Right kidney (tissue), 9 donors: ENCODE measurements at places on chromosomes 6 and 20.

DNA sequence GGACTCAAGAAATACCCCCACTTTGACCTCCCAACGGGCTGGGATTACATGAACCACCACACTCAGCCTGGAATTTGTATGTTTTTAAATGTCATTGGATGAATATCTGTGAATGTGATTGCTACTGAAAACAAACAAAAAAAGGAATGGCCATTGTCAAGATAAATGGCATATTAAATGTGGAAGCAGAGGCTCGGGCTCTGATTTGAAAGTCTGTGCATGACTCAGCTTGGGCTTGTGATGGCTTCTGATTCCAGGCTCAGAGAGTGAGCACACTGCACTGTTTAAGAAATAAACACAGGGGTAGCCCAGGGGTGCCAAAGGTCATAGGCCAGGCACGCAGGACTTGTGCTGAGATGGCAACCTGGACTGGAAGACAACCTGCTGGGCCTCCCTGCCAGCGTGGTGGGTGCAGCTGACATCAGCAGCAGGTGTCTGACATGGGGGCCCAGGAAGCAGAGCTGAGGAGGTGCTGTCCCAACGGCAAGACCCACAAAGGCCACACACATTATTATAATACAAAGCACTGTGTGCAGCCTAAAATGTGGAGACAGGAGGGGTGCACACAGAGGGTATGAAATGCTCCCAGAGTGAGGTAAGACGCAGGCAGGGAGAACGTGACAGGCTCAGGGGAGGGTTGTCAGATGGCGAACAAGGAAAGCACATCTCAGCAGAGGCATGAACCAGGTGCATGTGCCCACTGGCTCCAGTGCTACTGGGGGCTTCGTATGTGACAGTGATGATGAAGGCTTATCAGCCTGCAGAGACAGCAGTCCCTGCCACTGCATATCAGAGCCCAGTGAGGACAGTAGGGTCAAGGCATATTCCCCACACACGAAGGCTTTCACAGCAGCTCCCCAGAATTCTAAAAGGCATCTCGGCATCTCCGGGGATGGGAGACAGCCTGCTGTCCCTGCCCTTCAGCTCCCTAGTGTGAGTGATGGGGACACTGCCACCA lies 169.4 kb downstream of the SYNDIG1 start:
- DNase-seq = no peak

- DNase-seq = no peak
Measured at GRCh38 chr6:26332074-26332387, 33.0 kb upstream of the BTN3A2 start.

- DNase-seq = no peak
Measured at GRCh38 chr20:62073323-62073722, 7.6 kb upstream of the TAF4 start.

DNA sequence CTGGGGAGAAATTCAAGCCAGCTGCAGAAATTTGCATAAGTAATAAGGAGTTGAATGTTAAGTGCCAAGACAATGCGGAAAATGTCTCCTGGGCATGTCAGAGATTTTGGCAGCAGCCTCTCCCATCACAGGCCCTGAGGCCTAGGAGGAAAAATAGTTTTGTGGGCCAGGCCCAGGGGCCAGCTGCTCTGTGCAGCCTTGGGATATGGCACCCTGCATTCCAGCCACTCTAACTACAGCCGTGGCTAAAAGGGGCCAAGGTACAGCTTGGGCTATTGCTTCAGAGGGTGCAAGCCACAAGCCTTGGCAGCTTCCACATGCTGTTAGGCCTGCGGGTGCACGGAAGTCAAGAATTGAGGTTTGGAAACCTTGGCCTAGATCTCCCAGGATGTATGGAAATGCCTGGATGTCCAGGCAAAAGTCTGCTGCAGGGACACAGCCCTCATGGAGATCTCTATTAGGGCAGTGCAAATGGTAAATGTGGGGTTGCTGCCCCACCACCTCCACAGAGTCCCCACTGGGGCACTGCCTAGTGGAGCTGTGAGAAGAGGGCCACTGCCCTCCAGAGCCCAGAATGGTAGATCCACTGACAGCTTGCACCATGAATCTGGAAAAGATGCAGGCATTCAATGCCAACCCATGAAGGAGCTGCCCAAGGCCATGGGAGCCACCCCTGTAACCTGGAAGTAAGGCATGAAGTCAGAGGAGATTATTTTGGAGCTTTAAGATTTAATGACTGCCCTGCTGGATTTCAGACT lies 126.5 kb downstream of the DTNBP1 start:
- no peak for DNase-seq

DNA sequence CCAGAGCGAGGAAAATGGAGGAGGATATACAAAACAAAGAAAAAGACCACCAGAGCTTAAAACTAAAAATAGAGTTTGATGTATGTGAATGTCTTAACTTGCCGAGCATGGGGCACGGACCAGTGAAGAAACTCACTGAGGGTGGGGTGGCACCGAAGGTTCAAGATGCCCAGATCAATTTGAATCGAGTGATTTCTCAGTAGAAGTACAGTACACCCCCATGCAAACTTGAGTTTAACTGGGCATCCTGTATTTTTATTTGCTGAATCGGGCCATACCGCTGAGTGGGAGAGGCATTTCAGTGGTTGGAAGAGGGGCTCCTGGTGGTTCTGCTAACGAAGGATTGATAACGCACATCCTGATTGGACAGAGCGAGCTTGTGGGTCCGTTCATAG lies 81.7 kb downstream of the ANKRD60 start:
- DNase-seq = no peak
